ENCODE measurements at places on chromosomes 5 and 9. TPM values are rescaled to one million over a fixed set of nuclear protein-coding genes. Genes with fewer than 3 reads are reported as not detected.

NXNL2 gene
- total RNA-seq = 4.1 TPM

RAI14 gene
- 65.4 TPM for total RNA-seq

OCLN gene
- 39.9 TPM for total RNA-seq

GARIN3 gene
- not detected for total RNA-seq

TMEM232 gene
- 0.67 TPM for total RNA-seq

PDZD2 gene
- total RNA-seq = 3.6 TPM

STPG3 gene
- total RNA-seq = not detected

OTP gene
- total RNA-seq = not detected

ANKRD34B gene
- total RNA-seq = 0.03 TPM

C9 gene
- total RNA-seq = not detected

CCNI2 gene
- total RNA-seq = 0.07 TPM

CREBRF gene
- total RNA-seq = 18.1 TPM

MARCHF3 gene
- total RNA-seq = 19.0 TPM

TMEM38B gene
- total RNA-seq = 9.4 TPM

PCDHB7 gene
- not detected for total RNA-seq

SLIT3 gene
- total RNA-seq = 0.97 TPM

SYK gene
- total RNA-seq = 2.7 TPM

IFT74 gene
- 11.3 TPM for total RNA-seq

CTXN3 gene
- not detected for total RNA-seq

SLC2A6 gene
- 18.2 TPM for total RNA-seq

SCGB3A2 gene
- total RNA-seq = 51.2 TPM

TRPM6 gene
- total RNA-seq = 0.24 TPM

PCDHGA3 gene
- total RNA-seq = not detected

PSD2 gene
- 0.10 TPM for total RNA-seq

DDX4 gene
- not detected for total RNA-seq

PNPLA7 gene
- 0.07 TPM for total RNA-seq

QRFP gene
- not detected for total RNA-seq

CCNJL gene
- 17.8 TPM for total RNA-seq

EXD3 gene
- 15.7 TPM for total RNA-seq

SPATA6L gene
- total RNA-seq = 0.48 TPM

GABRA6 gene
- total RNA-seq = not detected

LOX gene
- 0.44 TPM for total RNA-seq

FGF18 gene
- total RNA-seq = 1.9 TPM

MED27 gene
- 22.3 TPM for total RNA-seq

SLC9A3 gene
- 1.8 TPM for total RNA-seq

C9orf153 gene
- not detected for total RNA-seq

SERF1A gene
- total RNA-seq = 10.2 TPM

FGD3 gene
- 1.3 TPM for total RNA-seq

Data from H7 (cell line).